Stimulated activated CD4-positive, alpha-beta T cell treated with anti-CD3 and anti-CD28 coated beads, Interleukin-15, amount 100 ng/mL, for 48 hours (primary cell): ENCODE measurements at places on chromosomes 3 and 15.

DNA sequence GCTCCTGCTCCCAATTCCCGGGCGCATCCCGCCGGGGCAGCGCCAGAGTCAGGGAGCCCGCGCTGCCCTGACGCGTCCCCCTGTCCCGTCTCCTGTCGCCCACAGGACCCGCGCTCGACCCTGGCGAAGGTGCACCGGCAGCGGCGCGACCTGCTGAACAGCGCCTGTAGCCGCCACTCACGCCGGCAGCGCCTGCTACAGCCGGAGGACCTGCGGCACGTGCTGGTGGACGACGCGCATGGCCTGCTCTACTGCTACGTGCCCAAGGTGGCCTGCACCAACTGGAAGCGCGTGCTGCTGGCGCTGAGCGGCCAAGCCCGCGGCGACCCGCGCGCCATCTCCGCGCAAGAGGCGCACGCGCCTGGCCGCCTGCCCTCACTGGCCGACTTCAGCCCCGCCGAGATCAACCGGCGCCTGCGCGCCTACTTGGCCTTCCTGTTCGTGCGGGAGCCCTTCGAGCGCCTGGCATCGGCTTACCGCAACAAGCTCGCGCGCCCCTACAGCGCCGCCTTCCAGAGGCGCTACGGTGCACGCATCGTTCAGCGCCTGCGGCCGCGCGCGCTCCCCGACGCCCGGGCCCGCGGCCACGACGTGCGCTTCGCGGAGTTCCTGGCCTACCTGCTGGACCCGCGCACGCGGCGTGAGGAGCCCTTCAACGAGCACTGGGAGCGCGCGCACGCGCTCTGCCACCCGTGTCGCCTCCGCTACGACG lies 16.9 kb downstream of the C3orf22 start:
- no peak for DNase-seq

- DNase-seq = no peak
Observed at GRCh38 chr3:111737706-111738086, 121.4 kb upstream of the PHLDB2 start.

GRCh38 chr3:161894657-161895056 lies 398.0 kb downstream of the OTOL1 start:
- DNase-seq = no peak

GRCh38 chr3:123853686-123854372 lies 30.3 kb downstream of the MYLK start:
- no peak for DNase-seq

DNA sequence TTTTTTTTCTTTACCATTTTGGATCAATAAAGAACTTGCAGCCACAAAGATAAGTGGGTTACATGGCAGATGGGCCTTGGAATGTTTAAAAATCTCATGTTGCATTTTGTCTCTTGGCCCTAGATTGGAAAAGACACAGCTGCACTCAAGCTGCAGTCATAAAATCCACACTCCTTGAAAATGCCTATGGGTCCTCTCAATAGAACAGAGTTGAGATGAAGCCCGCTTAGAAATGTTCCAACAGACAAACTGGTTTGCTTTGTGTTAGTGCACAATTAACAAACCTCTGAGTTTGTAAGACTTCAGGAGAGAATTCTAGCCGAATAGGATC lies 401.2 kb upstream of the CDIN1 start:
- no peak for DNase-seq

- DNase-seq = no peak
Observed at GRCh38 chr3:184040010-184040409, 8.5 kb downstream of the HTR3D start.

GRCh38 chr3:160226026-160226907 lies 1.0 kb downstream of the C3orf80 start:
- DNase-seq = no peak

DNA sequence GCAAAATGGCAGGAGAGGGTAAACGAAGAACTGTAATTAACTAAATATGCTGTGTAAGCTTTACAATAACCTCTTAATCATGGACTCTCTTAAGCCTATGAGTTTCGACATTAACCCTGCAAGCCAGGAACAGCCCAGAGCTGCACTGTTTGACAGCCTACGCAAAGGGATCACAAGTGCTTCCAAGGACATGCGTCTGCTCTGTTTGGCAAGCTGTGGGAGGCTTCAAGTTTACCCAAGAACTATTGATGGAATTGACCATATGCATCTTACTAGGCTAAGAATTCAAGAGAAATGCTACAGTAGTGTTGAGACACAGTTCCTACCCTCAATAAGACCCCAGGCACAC lies 66.0 kb downstream of the PDZRN3 start:
- DNase-seq = no peak

DNA sequence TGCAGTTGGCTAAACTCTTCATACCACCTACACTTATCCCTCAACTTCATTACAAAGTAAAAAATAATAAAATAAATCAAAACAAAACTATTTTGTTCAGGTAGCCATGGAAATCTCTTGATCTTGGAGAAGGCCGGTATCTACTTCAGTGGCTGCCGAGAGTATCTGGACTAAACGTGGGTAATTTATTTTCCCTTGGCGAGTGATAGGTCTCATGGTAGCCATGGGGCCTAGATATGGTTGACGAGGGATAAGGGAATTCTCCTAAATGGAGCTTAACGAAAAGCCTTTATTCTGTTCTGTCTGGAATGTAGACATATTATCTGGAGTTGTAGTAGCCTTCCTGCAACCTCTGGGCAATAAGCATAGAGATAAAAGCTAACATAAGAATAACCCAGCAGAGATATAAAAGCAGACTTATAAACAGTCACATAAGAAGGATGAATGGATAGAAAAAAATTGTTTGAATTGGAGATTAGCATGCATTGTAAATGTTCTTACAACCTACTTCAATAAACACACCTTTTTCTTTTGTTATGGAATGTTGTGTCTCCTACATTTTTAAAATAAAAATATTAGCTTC lies 281.3 kb upstream of the ARRDC4 start:
- DNase-seq = no peak

GRCh38 chr3:158165730-158166129 lies 55.8 kb downstream of the RSRC1 start:
- no peak for DNase-seq

DNA sequence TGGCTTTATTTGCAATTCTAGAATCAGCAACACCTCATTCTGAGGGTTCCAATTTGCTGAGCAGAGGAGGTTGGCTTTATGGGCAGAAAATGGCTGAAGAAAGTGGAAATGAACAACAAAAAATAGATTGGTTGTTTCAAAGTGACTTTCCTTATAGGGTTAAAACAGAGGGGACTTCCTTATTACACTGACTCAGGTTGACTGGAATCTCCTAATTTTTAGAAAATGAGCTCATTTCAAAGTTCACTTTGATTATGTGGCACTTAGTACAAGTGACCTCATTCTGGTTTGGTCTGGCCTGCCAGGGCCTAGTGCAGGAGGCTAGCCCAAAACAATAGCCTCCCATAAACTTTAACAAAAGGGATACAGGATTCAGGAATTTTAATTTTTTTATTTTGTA lies 41.4 kb downstream of the NFKBIZ start:
- DNase-seq = no peak

- DNase-seq = no peak
Observed at GRCh38 chr15:70254311-70254869, 156.7 kb upstream of the TLE3 start.
